ENCODE measurements at places on chromosomes 4 and X. TPM values are rescaled to one million over a fixed set of nuclear protein-coding genes. Genes with fewer than 3 reads are reported as not detected.

GRCh38 chr4:10736895-10737294 lies 52.3 kb upstream of the CLNK start:
- H3K4me1 ChIP-seq = peaks cover 19% of the 10 kb centered on the region
- no peak overlapping the region for H3K4me3 ChIP-seq
- H3K36me3 ChIP-seq = no peaks in the 10 kb centered on the region
- H3K27me3 ChIP-seq = peaks cover 3% of the 10 kb centered on the region
- no peak for DNase-seq
- no peak overlapping the region for H3K27ac ChIP-seq

The VCX3B gene
- not detected for total RNA-seq

DNA sequence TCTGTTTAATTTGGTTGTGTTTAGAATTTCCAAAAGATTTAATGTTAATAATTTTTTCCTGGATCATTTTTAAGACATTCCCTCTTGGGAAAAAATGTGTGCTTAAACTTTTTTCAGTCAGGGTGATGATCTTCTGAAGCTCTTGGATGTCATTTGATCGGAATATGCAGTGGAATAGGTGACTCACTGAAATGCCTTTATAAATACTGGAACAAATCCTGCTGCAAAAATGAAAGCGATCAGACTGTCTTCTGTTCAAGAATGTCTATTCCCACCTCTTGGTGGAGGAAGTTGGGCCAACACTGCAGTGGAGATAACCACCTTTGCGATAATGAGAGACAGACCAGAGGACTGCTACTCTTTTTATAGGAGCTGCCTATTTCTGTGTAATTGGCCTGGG lies 46.7 kb downstream of the LARP1B start:
- no peak overlapping the region for H3K27ac ChIP-seq
- H3K27me3 ChIP-seq = no peaks in the 10 kb centered on the region
- DNase-seq = no peak
- no peaks in the 10 kb centered on the region for H3K4me1 ChIP-seq
- H3K36me3 ChIP-seq = peaks cover 12% of the 10 kb centered on the region

The PHEX gene
- 0.55 TPM for total RNA-seq

DNA sequence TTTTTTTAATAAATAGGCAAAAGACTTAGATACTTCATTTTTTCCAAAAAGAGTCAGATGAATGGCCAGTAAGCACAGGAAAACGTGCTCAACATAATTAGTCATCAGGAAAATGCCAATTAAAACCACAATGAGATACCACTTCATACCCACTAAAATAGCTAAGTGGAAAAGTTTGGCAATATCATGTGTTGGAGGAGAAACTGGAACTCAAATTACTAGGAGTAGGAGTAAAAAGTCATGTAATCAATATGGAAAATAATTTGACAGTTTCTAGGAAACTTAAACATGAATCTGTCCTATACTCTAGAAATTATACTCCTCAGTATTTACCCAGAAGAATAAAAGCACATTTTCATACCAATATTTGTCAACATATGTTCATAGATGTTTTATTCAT lies 449.8 kb downstream of the INPP4B start:
- H3K27me3 ChIP-seq = no peaks in the 10 kb centered on the region
- no peak for DNase-seq
- peaks cover 47% of the 10 kb centered on the region for H3K4me1 ChIP-seq
- peak overlapping the region; percentile 2 for H3K4me3 ChIP-seq

Measured in activated naive CD8-positive, alpha-beta T cell treated with anti-CD3 and anti-CD28 coated beads, Interleukin-2, amount 10 ng/mL, durations not matched to agents 7 days and 5 days (primary cell).